Fibroblast of villous mesenchyme (primary cell): ENCODE measurements at places on chromosomes 7 and 10. TPM values are rescaled to one million over a fixed set of nuclear protein-coding genes. Genes with fewer than 3 reads are reported as not detected.
A peak's percentile ranks its signal among the peaks of the same experiment; 100 is the strongest.

SFXN2 gene
- 2.9 and 3.5 TPM in 2 replicates for total RNA-seq

CLCN1 gene
- under 0.01 TPM in 2 replicates for total RNA-seq

SHTN1 gene
- total RNA-seq = 2.2 and 2.6 TPM in 2 replicates

SOSTDC1 gene
- total RNA-seq = not detected in 2 replicates

SLK gene
- 48.8 and 52.2 TPM in 2 replicates for total RNA-seq

HOXA10 gene
- total RNA-seq = 39.0 and 47.1 TPM in 2 replicates

MRLN gene
- total RNA-seq = not detected in 2 replicates

CYP3A4 gene
- total RNA-seq = not detected in 2 replicates

IDI2 gene
- not detected in 2 replicates for total RNA-seq

SUN3 gene
- not detected in 2 replicates for total RNA-seq

ATP6V0E2 gene
- 11.2 and 13.9 TPM in 2 replicates for total RNA-seq

DNA sequence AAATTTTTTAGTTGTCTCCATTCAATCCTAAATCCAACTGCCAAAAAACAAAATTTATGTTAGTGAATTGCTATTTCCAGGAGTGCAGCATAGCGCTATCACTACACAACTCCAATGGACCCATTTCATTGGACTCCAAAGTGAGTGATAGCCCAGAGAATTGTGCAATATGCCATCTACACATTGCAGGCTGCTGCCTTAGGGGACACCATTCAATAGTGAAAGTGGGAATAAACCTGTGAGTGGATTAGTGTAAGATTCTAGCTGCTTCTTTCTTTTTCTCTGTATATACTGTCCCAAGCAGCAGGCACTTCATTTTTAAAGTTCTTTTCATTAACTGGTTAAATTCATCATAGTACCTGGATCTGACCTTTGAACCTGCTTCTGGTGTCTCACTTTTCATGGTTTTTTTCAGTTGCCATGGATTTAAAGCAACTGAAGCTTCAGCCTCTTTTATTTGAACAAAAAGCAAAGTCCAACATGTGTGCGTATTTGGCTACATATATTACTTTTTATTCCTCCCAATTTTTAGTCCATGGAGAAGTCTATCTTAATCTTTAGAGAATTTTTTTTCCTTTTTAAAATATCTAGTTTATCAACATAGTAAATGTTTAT, 97.3 kb downstream of the DGKB start:
- DNase-seq = no peak

DNA sequence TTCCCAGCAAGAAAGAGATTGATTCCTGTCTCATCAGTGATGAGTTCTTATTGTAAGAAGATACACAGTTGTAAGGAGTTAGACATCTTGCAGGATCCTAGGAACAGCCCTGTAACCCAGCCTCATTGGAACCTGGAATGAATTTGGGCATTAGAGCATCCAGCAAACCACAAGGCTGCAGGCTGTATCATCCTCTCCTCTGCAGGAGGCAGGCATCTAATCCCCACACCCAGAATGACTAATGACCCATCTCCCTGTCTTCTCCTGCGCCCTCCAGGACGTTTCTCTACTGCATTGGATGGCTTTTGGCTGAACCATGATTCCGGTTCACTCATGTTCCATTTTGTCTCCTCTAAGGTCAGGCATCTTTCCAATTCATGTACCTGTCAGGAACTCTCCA, 233.9 kb downstream of the POU6F2 start:
- DNase-seq = no peak

DNA sequence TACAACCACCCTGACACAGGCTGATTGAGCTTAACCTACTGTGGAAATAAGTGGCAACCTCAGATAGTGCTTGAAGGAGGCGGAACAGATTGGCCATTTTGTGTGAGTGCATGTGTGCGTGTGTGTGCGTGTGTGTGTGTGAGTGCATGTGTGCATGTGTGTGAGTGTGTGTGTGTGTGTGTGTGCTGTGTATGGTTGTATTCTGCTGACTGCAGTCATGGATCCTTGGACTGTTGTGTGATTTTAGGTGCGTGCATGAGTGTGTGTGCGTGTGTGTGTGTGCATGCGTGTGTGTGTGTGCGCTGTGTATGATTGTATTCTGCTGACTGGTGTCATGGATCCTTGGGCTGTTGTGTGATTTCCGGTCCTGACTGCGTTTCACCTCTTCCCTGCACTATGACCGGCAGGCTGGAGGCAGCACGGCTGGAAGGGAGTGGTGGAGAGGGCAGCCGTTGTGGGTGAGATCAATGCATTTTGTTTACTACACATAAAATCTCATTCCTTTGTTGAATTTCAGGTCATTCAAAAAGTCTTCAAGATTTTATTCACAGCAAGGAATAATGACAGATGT, 6.3 kb downstream of the IQCE start:
- DNase-seq = no peak

DNA sequence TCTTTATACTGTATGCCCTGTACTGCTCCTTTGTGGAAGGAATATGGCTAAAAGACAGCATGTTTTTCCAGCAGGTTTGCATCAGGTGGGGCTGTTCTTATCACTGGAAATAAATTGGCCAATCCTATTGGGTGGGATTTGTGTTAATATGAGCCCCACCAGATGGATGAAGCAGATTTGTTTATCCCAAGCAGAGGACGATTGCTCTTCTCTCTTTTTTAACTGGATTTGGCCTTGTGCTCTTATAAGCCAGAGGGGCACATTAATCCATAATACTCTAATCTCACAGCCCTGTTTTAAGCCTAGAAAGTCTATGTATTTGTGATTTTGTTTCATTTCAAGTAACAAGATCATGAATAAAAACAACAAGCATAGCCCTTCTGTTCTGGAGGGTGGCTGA, 240.1 kb upstream of the ADARB2 start:
- no peak for DNase-seq

DNA sequence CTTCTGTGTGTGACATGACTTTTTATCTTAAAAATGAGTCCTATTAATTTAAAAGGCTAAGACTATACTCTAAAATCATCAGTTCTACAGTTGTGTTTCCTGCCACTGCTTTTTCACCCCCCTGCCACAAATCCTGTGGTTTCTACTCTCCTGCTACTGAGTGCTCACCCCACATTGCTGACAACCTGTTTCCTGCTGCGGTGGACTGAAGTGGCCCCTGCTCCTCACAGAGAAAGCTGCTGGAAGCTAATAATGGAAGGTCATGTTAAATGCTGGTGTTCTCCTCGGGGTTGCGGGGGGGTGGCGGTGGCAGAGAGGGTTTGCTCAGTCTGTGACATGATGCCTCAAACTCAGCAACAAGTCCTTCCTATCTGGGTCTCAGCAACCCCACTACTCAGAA, 113.2 kb upstream of the INHBA start:
- DNase-seq = no peak

DNA sequence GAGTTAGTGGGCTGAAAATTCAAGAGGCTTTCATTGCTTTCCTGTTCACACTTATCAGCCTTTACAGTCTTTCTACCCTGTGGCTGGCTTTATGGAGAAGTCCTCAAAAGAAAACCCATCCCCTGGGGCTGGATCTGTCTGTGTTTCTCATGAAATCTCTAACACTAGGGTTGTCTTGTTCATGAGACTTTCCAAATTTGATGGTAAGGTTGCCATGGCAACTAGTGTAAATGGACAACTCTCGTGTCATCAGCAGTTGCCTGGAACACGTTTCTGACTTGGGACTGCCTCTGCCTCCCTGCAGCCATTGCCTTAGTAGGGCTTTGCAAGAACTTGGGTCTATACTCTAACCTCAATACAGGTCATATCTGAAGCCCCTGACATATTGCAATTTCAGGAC, 35.8 kb upstream of the PLPP4 start:
- no peak for DNase-seq

- DNase-seq = no peak
Observed at GRCh38 chr7:35505066-35505465, 189.9 kb downstream of the HERPUD2 start.

DNA sequence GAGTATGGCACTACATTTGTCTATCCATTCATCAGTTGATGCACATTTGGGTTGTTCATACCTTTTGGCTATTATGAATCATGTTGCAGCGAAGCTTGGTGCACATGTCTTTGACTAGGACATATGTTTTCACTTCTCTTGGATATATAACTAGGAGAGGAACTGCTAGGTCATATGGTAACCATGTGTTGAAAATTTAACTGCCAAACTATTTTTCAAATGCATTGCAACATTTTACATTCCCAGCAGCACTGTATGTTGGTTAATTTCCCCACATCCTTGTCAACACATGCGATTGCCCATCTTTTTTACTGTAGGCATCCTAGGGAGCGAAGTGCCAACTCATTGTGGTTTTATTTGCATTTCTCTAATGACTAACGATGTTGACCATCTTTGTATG, 183.4 kb downstream of the PRKCQ start:
- peak; percentile 92 for DNase-seq

GRCh38 chr7:19519443-19520021, 189.3 kb downstream of the POLR1F start:
- DNase-seq = peak; percentile 46
